ENCODE measurements at places on chromosomes 2 and 18.

GRCh38 chr2:51256736-51257135 lies 224.8 kb upstream of the NRXN1 start:
- DNase-seq, result no peak

- no peak for DNase-seq
Observed at GRCh38 chr2:240933966-240934700, 28.0 kb downstream of the CROCC2 start.

DNA sequence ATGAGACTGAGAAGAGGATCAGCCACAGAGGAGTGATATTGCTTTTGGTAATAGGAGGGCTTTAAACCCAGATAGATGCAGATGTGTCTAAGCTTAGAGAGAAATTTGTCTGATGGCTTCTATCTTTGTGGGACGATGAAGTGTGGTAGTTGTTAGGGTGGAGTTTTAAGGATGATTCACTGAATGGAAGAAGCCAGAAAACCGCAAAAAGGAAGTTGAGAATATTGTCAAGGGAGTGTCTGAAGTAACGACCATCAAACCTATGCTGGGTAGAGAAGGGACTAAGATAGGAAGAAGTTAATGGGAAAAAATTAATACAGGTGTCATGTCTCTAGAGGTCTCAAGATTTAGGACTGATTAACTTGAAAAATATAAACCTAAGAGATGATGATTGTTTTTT lies 195.6 kb upstream of the MC4R start:
- DNase-seq, result no peak

GRCh38 chr2:191724015-191724414 lies 46.1 kb downstream of the NABP1 start:
- DNase-seq, result no peak

DNA sequence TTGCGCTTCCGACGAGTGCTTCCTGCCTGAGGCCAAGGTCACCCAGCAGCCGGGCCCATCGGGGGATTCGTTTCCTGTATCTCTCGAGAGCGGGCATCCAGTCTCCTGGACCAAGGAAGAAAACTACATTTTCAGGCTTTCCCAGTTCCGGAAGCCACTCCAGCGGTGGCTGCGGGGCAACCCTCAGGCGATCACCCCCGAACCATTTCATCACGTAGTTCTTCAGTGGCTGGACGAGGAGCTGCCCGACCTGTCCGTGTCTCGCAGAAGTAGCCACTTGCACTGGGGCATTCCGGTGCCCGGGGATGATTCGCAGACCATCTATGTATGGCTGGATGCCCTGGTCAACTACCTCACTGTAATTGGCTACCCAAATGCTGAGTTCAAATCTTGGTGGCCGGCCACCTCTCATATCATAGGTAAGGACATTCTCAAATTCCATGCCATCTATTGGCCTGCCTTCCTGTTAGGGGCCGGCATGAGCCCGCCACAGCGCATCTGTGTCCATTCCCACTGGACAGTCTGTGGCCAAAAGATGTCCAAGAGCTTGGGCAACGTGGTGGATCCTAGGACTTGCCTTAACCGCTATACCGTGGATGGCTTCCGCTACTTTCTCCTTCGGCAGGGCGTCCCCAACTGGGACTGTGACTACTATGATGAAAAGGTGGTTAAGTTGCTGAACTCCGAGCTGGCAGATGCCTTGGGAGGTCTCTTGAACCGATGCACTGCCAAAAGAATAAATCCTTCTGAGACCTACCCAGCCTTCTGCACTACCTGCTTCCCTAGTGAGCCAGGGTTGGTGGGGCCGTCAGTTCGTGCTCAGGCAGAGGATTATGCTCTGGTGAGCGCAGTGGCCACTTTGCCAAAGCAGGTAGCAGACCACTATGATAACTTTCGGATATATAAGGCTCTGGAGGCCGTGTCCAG lies 1.0 kb downstream of the MARS2 start:
- peak; percentile 22 for DNase-seq

- DNase-seq, result no peak
Observed at GRCh38 chr18:60099709-60100108, 199.9 kb downstream of the PMAIP1 start.

DNA sequence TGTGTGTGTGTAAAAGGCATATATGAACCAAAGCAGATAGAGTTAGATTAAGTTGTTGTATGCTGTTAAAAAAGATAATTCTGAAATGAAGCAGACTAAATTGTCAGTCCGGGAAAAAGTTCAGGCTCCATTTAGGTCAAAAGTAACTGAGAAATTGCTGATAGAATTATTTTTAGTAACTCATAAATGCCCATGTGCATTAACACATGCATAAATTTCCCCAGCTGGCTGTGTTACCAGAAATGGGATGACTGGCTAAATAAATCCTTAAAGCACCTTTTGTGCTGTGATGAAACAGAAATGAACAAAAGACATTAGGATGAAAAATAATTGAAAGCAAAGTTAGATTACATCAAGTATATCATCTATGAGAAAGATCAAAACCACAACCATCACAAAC lies 111.3 kb downstream of the NYAP2 start:
- DNase-seq, result no peak

- DNase-seq, result no peak
Observed at GRCh38 chr2:30209227-30209626, 22.1 kb upstream of the LBH start.

- no peak for DNase-seq
Observed at GRCh38 chr2:112750560-112750843, 13.9 kb downstream of the CKAP2L start.

- DNase-seq, result no peak
Observed at GRCh38 chr2:63888053-63888452, 46.4 kb downstream of the UGP2 start.

DNA sequence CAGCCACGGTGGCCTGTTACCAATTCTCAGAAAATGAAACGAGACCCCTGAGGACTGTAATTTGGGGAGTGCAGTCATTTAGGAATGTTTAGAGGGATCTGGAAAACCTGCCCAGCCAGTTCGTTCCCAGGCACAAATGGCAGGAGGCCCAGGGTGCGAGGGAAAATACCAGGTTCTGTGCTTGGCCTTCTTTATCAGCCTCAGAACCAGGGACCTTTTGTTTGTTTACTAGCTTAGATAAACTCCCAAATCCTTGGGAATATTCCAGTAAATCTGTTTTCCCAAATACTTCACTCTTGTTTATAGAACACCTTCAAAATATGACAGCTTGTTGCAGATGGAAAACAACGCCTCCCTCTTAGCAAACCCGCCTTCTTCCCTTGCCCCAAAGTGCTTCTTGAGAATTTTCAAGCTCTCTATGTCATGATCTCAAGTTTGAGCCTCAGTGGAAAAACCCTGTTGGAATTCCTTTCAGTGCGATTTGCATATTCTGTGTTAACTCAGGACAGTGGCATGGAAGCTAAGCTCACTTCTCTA lies 400.3 kb upstream of the SMIM21 start:
- no peak for DNase-seq

- DNase-seq, result peak; percentile 79
Observed at GRCh38 chr18:24075767-24076597, 61.4 kb downstream of the TTC39C start.

- no peak for DNase-seq
Observed at GRCh38 chr2:149056541-149057255, 18.2 kb downstream of the LYPD6B start.

DNA sequence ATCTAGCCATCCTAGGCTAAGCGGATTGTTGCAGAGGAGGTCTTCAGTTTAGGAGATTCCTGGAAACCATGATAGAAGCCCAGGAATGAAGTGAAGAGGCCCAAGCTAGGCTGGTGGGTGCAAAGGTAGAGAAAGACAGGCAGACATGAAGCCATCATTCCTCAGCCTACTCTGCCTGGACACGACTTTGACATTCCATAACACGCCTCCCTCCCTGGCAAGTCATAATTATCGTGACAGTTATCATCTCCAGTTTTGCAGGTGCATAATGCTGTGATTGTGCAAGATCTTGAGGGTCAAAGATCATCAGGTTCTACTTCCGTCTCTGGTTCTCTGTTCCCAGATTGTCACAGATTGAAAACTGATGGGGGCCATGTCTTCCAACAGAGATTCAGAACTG lies 15.2 kb upstream of the FZD5 start:
- DNase-seq, result no peak

DNA sequence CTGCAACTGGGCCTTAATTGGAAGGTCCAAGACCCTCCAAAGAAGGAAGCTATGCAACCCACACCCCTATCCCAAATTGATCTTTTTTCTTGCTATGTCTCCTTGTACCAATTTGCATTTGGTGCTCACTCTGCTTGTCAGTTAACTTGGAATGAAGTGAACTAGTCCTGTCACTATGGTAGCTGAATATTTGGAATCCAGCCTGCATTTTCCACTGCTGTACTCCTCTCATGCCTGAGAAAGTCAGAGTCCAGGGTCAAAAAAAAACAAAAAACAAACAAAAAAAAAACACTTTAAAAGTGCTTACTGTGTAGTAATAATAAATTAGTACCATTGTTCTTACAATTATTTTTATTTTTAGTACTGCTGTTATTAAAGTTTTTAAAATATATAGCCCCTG lies 462.8 kb upstream of the SLC8A1 start:
- DNase-seq, result no peak

- DNase-seq, result no peak
Observed at GRCh38 chr2:24682304-24682703, 110.9 kb downstream of the PTRHD1 start.

DNA sequence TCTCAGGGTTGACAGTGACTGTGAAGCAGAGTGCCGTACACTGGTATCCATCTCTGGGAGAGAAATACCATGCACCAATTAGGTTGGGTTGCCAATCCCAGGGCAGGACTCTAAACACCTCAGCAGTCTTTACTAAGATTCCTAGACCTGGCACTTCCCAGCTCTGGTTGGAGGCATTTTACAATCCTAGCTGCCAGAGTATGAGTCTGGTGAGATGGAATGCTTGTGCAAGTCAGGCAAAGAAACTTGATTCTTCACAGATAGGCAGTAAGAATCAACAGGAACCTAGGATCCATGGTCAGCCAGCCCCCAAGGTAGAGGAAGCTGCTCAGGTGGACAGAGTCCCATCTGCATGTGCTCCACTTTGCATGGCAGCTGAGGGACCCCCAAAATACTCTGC lies 6.0 kb upstream of the UGT1A5 start:
- no peak for DNase-seq

DNA sequence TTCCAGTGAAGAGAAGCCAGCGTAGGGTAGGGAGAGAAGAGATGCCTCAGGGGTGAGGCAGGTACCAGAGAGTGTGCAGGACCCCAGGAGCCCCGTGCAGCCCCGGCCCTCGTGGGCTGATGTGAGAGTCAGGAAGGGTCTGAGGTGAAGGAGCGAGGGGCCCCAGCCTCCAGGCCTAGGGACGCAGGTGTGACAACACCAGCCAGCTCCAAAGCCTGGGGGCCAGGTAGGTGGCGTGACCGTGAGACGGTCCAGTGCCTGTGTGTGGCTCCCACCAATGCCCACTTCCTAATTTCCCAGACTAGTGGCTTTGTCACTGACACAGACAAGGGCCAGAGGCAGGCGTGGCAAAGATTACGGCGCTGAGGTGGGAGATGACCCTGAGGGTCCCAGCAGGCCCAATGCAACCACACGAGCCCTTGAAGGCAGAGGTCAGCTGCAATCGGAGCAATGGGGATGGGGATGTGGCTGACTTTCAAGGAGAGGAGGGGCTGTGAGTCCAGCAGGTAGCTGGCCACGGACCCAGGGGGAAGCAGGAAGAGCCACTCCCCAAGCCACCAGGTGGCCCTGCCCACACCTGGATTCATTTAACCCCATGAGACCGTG lies 86.0 kb upstream of the SNTG2 start:
- DNase-seq, result no peak

- no peak for DNase-seq
Observed at GRCh38 chr2:86014493-86014892, 91.2 kb downstream of the POLR1A start.

- no peak for DNase-seq
Observed at GRCh38 chr2:167862296-167862695, 385.1 kb downstream of the STK39 start.

GRCh38 chr18:11259469-11260150 lies 110.2 kb upstream of the PIEZO2 start:
- DNase-seq, result no peak

DNA sequence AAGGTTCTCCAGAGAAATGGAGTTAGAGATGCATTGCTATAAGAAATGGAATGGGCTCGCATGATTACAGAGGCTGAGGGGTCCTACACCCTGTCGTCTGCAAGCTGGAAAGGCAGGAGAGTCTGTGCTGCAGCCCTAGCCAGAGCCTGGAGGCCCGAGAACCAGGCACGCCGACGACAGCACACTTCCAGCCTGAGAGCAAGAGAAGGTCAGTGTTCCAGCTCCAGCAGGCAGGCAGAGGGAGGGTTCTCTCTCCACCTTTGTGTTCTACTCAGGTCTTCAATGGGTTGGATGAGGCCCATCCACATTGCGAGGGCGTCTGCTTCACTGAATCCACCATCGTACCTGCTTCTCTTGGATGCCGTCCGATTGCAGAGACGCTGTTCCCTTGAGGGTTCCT lies 177.6 kb upstream of the HDAC4 start:
- DNase-seq, result no peak

DNA sequence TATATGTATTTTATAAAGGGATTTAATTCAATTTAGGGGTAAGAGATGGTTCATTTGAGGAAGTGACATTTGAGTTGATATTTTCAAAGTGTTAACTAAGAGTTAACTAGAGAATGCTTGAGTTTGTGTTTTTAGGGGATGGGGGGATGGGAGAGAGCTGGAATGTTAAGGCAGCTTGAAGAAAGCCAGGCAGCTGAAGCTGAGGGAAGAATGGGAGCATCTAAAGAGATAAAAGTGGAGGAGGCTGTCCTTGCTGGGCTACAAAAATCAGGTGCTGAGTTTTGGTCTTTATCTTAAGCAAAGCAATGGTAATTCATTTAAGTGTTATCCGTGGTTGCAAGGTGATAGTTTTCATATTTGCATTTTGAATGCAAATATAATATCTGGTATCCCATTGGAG lies 9.2 kb downstream of the CHST9 start:
- no peak for DNase-seq

DNA sequence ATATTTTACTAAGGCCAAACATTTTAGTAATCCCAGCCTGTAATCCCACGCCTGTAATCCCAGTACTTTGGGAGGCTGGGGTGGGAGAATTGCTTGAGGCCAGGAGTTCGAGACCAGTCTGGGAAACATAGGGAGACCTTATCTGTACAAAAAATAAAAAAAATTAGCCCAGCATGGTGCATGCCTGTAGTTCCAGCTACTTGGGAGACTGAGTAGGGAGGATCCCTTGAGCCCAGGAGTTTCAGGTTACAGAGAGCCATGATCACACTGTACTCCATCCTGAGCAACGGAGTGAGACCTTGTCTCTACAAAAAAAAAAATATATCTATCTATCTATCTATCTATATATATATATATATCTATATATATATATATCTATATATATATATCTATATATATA lies 19.1 kb downstream of the KLHL23 start:
- no peak for DNase-seq

- no peak for DNase-seq
Observed at GRCh38 chr2:171044416-171044815, 115.4 kb downstream of the GORASP2 start.

- no peak for DNase-seq
Observed at GRCh38 chr2:172878260-172878659, 142.6 kb downstream of the RAPGEF4 start.

- DNase-seq, result no peak
Observed at GRCh38 chr2:138841459-138841858, 61.3 kb upstream of the NXPH2 start.

- no peak for DNase-seq
Observed at GRCh38 chr2:100321179-100321865, 979 bp downstream of the LONRF2 start.

Data from stimulated activated CD8-positive, alpha-beta memory T cell treated with anti-CD3 and anti-CD28 coated beads, Interleukin-15, amount 100 ng/mL, for 48 hours (primary cell).